ENCODE measurements at places on chromosomes 4 and X. TPM values are rescaled to one million over a fixed set of nuclear protein-coding genes. Genes with fewer than 3 reads are reported as not detected.

Gene NBDY
- total RNA-seq = 18.9 TPM

Gene SSX3
- total RNA-seq = not detected

Gene LANCL3
- total RNA-seq = 5.5 TPM

Gene FDCSP
- not detected for total RNA-seq

Gene HSFX4
- total RNA-seq = not detected

Gene PF4V1
- total RNA-seq = not detected

Gene PNCK
- 14.2 TPM for total RNA-seq

Gene ZCCHC18
- total RNA-seq = 0.14 TPM
